ENCODE measurements at places on chromosomes 16 and 17.
A peak's percentile ranks its signal among the peaks of the same experiment; 100 is the strongest.

GRCh38 chr16:57711346-57711745 lies 16.7 kb downstream of the DRC7 start:
- no peak for DNase-seq

- DNase-seq: peak; percentile 70
Measured at GRCh38 chr17:29566473-29567303, at the start of gene ABHD15. Gene ABHD15 (minus strand): TSS chr17:29567037. CDS start chr17:29566966, 71 bp downstream.

DNA sequence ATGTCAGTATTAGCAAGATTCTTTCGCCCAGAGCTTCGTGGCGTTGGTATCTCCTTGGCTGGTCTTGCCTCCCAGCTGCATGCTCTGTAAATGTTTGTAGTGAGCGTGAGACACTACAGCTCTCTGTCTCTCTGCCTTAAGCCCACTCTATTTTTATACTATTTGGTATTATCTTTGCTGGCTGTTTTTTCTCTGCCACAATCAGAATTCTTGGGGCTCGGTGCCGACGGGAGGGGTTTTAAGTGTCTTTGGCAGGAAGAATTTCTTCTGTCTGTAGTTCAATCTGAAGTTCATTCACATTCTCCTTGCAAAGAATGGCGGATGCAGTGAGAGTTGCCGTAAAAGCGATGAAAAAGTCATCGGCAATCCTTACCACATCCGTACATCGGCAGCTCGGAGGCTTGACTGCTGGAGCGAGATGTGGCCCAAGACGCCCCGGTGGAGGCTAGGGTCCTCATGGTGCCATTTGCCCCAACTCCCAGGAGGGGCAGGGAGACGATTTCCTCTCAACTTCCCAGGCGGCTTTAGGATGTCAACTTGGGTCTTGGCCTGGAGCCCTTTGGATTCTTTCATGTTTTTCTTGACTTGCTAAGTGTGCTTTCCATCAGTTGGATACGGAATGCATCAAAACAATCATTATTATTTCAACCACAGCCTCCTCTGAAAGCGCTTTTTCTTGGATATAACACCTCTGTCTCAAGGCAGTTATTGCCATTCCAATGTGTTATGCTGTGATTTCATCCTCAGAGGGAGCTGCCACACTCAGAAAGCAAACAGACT lies 132.3 kb upstream of the SDK2 start:
- no peak for DNase-seq

- DNase-seq: no peak
Measured at GRCh38 chr16:2179576-2179975, 16.8 kb downstream of the CASKIN1 start.

GRCh38 chr16:4611337-4612021 lies 3.2 kb downstream of the UBALD1 start:
- DNase-seq: peak; percentile 73

- DNase-seq: no peak
Measured at GRCh38 chr16:88049561-88050545, 98.6 kb downstream of the BANP start.

GRCh38 chr16:2857451-2858244 lies at the start of gene PRSS22:
Gene PRSS22 (minus strand): TSS chr16:2858170. CDS start chr16:2858104, 66 bp downstream.
- no peak for DNase-seq

- peak; percentile 32 for DNase-seq
Measured at GRCh38 chr16:87966685-87967185, 15.5 kb downstream of the BANP start.

GRCh38 chr16:66976746-66977145 lies 11.6 kb upstream of the CES4A start:
- DNase-seq: peak; percentile 69

DNA sequence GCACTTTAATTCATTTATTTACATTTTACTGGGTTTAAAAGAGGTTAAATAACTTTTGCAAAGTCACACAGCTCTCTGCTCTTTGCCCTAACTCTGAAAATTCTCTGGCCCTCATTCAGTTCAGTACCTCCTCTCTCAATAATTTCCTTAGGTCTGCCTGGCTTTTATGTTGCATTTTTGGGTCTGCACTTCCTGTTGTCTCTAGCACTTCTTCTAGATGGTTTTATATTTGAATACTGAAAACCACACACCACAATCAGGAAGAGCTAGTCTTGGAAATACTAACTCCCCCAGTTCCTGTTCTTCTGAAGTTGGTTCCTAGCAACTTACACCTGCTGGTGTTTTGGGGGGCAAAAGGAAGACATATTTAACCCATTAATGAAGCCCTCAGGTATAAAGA lies 577.9 kb downstream of the HS3ST4 start:
- DNase-seq: no peak

DNA sequence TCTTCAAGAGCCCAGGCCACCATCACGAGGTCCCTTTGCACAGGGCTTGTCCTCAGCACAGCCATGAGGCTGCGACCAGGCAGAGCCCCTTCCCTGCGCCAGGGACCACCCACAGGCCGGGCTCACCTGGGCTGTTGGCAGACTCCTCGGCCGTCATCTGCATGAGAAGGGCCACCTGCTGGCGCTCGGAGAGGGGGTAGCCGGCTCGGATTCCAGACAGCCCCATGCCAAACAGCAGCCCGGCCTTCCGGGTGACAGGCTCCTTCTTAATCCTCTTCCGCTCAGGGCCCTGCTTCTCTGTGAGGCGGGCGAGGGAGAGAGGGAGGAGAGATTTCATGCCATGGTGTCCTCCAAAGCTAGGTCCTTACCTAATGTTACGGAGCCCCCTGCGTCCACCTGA lies 73.4 kb downstream of the ZNF778 start:
- no peak for DNase-seq

GRCh38 chr16:53950677-53951076 lies 246.7 kb downstream of the FTO start:
- DNase-seq: no peak

DNA sequence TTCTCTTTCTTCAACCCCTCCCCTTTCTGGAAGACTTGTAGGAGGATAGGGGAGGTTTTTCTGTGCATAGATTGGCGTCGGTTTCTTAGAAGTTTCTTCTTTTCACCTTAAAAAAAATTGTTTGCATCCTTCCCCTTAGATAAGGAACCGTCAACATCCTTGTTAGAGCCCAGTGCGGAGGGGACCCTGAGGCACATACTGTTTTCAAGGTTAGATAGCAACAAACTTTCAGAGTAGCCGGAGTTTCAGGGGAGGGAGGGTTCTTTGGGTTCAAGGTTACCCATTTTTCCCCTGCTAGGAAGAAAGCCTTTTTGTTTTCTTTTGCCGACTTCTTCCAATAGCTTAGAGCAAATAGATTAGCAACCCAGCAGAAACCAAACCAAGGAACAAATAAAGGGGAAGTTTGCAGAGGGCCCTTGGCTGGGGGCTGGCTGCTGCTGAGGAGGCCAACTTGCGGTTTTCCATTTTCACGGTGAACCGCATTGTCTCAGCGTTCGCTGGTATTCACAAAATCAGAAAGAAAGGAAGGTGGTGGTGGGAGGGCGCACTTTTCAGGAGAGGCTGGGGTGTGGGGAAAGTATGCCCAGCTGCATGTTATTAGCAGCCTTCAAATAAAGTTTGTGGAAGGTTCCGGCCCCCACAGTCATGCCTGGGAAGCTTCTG lies 28.8 kb downstream of the MSI2 start:
- no peak for DNase-seq

DNA sequence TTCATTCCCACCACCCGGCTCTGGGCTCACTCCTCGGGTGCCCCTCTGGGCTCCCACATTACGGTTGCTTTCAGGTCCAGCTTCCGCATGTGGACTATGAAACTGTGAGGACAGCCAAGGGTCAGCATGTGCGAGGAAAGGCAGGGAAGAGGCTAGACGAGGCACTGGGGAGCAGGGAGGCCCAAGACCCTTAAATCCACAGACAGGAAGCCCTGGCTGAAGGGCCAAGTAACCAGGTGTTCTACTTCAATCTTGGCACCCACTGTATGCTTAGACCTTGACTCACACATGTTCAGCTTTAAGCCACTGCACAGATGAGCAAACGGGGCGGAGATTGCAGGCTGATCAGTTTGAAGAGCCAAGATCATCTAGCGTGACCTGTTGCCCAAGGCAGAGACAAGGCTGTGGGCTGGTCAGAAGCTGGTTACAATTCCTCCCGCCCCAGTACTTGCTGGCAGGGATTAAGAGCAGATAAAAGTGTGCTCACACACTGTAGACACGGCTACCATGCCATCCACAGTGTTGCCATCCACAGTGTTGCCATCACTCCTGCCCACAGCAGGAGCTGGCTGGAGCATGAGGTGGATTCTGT lies at the start of gene CES4A:
CES4A (plus strand) TSS at position 393 of the 592 bp plus-strand sequence; CDS start at position 577, 184 bp downstream.
- DNase-seq: peak; percentile 82

GRCh38 chr17:34670618-34671017 lies 91.2 kb downstream of the TMEM132E start:
- no peak for DNase-seq

DNA sequence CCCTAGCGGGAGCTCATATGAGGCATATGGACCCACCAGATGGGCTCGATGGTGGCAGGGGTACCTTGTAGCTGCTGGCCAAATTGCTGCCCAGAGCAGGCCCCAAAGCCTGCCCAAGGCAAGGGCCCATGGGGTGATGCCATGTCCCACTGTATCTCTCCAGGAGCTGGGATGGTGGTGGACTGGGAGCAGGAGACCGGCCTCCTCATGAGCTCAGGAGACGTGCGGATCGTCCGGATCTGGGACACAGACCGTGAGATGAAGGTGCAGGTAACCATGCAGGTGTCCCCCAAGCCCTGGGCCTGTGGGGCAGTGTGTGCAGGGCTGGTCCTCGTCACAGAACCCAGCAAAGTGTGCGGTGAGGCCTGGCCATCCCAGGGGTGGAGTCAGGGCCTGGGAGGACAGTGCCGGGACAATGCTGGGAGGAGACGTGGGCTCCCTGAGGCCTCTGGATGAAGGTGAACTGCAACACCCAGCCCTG lies 34.1 kb upstream of the CHMP6 start:
- DNase-seq: no peak

DNA sequence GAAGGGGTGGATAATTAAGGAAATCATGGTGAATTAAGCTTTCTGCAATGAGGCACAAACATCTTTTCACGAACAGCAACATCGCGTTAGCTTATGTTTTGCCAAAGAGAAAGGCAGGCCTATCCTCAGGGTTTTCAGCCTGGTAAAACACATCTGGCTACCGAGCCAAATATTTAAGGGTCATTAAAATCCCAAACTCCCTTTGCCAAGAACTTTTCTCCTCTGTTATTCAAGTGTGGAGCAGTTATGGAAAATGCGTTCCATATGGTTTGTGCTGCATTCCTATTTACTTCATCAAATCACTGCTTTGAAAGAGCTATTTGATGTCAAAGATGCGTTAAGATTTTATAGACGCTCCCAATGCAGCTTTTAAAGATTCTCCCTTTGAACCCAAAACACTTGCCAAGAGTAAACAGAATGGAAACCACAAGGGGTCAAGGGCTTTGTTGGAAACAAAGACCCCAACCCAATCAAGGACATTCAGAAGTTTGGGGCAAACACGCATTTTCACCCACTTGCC lies 308.3 kb upstream of the CDH5 start:
- no peak for DNase-seq

GRCh38 chr16:35746281-35746962 lies 2287.0 kb downstream of the TP53TG3F start:
- no peak for DNase-seq

- DNase-seq: peak; percentile 46
Measured at GRCh38 chr17:18960803-18961511, 9.0 kb downstream of the SLC5A10 start.

GRCh38 chr16:56305956-56306565 lies 114.8 kb downstream of the GNAO1 start:
- DNase-seq: no peak

DNA sequence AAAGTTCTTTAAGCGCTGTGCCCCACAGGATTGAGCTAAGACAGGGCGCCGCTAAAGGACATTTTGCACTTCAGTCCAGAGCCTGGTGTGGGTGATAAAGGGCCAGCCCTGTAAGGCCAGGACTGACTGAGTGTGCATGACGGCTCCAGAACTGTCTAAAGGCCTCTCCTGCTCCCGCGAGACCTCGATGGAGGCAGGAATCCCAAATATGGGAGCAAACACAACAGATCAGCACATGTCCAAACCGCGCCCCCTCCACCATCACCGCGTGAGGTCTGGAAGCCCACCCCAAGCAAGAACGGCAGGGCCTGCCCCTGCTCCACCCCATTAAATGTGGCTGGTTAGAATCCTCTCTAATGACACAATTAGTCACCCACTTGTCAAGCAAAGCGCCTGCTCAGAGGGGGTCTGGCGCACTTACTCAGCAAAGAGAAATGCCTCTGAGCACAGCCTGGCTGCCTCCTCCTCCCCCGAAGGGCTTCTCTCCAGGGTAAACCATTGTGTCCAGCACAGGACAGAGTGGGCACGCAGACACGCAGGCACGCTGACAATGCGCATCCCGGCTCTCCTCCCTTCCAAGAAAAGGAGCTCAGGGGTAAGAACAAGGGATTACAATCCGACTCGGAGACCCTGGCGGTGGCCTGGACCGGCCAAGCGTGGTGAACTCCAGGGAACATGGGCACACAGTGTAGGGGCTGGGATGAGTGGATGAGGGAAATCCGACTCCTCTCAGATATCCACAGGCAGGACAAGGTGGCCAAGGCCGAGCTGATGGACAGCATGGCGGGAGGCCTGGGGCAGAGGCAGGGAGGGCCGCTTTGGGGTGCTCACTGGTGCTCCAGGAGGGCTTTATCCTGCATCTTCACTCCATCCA lies 1.5 kb downstream of the MXRA7 start:
- peak; percentile 90 for DNase-seq

GRCh38 chr17:34872640-34873039 lies 88.6 kb downstream of the CCT6B start:
- DNase-seq: no peak

GRCh38 chr17:59366773-59367656 lies 35.6 kb downstream of the YPEL2 start:
- DNase-seq: peak; percentile 61

DNA sequence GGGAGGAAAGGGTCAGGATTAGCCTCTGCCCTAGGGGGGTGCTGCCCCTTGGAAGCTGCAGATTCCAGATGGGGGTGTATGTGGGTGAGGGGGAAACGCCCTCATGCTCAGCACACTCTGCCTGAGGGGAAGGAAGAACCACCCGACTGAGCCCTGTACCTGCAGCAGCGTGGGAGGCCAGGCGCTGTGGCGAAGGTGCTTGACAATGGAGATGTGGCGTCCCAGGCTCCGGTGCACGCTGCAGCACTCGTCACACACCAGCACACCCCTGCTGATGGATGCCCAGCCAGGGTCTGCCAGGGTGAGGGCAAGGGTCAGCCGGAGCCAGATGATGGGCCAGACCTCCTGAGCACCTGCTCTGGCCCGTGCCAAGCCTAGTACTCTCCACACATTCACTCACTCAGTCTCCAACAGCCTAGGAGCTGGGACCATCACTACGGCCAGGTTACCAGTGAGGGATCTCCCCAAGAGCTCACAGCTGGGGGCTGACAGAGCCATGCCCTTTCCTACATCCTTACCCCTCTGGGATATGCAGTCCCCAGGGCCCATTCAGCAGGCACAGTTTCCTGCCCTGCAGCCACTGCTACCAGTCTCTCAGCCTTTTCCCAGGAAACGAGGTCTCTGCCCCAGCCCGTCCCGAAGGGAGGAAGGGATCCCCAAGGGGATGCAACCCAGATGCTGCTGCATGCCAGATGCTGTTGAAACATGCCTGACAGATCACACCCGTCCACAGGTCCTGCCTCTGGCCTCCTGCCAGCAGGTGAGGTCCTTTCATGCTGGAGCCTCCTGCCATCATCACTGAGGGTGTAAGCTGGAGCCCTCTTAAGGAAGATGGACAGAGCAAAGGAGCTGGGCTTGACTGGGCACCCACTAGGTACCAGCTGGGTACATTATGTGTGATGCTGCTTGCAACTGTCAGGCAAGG lies 5.9 kb downstream of the GIT1 start:
- no peak for DNase-seq

- DNase-seq: no peak
Measured at GRCh38 chr17:81912441-81913309, 1.5 kb upstream of the PCYT2 start.

- DNase-seq: no peak
Measured at GRCh38 chr16:4704491-4704890, 11.1 kb downstream of the NUDT16L1 start.

- no peak for DNase-seq
Measured at GRCh38 chr17:80853076-80853475, 138.6 kb upstream of the CHMP6 start.
